ENCODE measurements at places on chromosomes 11 and 22.

DNA sequence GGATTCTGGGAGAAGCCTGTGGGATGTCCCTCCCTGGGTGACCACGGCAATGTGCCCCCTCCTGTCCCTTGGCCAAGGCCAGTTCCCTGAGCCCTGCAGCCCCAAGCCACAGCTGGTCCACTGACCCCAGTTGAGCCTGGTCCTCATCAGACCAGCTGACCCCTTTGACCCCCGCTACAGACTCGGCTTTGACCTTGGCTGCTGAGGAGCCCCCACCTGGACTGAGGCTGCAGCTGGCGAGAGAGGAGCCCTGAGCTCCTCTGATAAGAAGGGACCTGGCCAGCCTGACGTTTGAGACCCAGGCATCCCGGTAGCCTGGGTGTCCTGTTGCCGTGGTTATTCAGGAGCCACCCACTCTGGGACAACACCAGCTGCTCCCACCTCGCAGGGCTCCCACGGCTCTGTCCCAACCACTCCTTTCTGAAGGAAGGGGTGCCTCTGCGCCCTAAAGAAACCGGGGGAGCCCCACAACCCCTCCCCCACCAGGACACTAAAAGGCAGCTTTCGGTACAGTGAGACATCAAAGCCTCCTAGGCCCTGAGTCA is 3.0 kb downstream of the ASCL2 start:
- H3K36me3 ChIP-seq: no peaks in the 10 kb centered on the region
- peaks cover 25% of the 10 kb centered on the region for H3K27me3 ChIP-seq
- peak; percentile 2 for DNase-seq
- H3K4me3 ChIP-seq: no peak overlapping the region

- no peak overlapping the region for H3K4me3 ChIP-seq
- no peak for DNase-seq
- peaks cover 4% of the 10 kb centered on the region for H3K4me1 ChIP-seq
- H3K27me3 ChIP-seq: peaks cover 40% of the 10 kb centered on the region
Observed at GRCh38 chr11:61921446-61921845, 4.1 kb upstream of the RAB3IL1 start.

- H3K27me3 ChIP-seq: peaks cover 28% of the 10 kb centered on the region
- H3K4me1 ChIP-seq: no peaks in the 10 kb centered on the region
- DNase-seq: no peak
- H3K4me3 ChIP-seq: peak overlapping the region; percentile 9
- no peak overlapping the region for H3K27ac ChIP-seq
Observed at GRCh38 chr11:1391165-1392075, 1.7 kb downstream of the BRSK2 start.

DNA sequence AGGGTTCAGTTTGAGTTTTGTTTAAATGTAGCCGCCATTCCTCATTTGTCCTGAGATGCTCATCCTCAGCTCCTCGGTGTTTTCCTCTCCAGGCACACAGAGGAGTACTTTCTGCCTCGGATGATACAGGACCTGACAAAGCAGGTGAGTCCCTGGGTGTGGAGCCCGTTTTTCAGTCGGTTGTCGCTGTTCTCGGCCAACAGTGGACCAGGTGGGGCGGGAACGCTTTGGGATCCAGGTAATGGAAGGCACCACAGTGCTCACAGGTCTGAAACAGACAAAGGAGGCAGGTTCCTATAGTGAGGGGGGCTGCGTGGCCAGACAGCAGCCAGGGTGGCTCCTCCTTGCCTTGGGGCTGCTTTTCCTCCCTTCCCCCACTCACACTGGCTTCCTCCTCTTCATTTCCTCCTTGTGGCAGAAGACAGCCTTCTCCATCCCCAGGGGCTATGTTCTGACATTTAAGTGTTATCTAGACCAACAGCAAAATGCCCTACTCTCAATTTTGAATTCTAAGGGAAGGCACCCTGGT is 19.4 kb downstream of the NADSYN1 start:
- H3K4me1 ChIP-seq: no peaks in the 10 kb centered on the region
- H3K27ac ChIP-seq: no peak overlapping the region
- no peak overlapping the region for H3K4me3 ChIP-seq
- peaks cover 33% of the 10 kb centered on the region for H3K36me3 ChIP-seq
- no peak for DNase-seq
- no peaks in the 10 kb centered on the region for H3K27me3 ChIP-seq

DNA sequence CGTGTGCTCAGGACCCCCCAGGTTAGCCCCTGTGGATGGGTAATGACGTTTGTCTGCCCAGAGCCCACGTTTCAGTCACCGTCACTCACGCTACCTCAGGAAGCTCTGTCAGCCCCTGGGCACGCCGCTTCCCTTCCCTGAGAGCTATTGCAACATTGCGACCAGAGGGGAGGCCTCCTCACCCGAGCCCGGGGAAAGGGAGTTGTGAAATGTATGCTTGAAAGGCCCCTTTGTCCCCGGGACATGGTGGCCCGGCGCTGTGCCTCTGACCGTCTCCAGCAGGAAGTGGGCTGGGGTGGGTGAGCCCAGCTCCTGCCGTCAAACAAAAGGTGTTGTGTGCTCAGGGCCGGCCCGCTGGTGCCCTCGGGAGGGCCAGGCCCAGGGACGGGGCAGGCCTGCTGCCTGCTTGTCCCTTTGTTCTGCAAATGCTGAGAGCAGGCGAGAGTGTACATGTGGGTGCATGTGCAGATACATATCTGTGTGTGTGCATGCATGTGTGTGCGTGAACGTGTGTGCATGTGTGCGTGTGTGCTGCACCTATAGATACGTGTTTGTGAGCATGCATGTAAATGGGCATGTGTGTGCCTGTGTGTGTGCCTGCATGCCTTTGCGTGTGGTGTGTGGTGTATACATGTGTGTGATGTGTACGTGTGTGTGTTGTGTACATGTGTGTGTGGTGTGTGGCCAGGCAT is 1125.0 kb downstream of the BRD1 start:
- no peak overlapping the region for H3K4me3 ChIP-seq
- DNase-seq: no peak
- H3K36me3 ChIP-seq: no peaks in the 10 kb centered on the region
- H3K27me3 ChIP-seq: no peaks in the 10 kb centered on the region

GRCh38 chr22:41847300-41847699 is 14.4 kb downstream of the SREBF2 start:
- no peak for DNase-seq
- no peaks in the 10 kb centered on the region for H3K27me3 ChIP-seq
- H3K4me1 ChIP-seq: peaks cover 41% of the 10 kb centered on the region
- H3K4me3 ChIP-seq: no peak overlapping the region
- H3K27ac ChIP-seq: no peak overlapping the region

DNA sequence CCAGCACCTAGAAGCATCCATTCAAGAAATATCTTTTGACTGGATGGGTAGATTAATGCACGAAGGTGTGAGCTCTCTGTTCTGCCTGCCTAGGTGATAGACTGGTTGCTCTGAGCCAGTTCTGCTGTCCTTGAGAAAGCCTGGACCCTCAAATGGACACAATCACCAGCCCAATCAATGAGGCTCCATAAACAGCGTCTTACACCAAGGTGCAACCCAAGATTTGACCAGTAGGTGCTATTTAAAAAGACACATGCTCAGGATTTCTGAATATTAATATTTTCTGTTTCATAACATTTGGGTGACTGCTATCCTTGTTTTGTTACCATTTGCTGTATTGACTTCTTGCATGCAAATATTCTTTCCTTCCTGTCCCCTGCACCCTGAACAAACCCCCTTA is 39.0 kb downstream of the PAMR1 start:
- H3K4me1 ChIP-seq: no peaks in the 10 kb centered on the region
- H3K27ac ChIP-seq: no peak overlapping the region
- no peak overlapping the region for H3K4me3 ChIP-seq
- H3K36me3 ChIP-seq: no peaks in the 10 kb centered on the region
- H3K27me3 ChIP-seq: peaks cover 9% of the 10 kb centered on the region

DNA sequence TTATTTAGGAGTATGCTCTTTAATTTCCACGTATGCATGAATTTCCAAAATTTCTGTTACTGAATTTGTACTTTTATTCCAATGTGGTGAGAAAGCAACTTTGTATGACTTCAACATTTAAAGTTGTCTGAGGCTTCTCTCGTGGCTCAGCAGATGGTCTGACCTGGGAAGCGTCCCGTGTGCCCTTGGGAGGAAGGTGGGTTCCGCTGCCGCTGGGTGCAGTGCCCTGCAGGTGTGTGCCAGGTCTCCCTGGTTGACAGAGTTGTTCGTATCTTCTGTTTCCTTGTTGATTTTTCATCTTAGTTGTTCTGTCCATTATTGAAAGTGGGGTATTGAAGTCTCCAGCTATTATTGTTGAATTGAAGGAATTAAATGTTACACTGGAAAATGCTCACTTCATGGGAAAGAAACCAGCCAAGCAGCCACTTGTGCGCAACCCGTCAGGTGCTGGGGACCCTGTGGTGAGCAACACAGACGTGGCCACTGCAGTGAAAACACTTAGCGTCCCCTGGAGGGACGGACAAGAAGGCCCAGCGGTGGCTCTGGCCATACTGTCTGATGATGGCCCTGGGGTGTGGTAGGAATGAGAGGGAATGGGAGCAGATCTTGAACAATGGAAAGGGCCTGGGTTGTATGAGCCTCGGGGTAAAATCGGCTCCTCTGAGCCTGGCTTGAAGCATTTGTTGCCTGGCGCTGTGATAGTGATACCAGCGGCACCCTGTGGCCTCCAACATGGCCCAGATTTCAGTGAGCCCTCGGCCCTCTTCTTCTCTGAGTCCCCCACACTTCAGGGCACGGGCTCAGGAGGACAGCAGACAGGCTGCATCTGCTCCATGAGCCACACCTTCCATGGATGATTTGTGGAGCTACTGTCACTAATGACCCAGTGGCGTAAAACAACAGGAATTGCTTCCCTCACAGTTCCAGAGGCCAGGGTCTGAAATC is 31.5 kb upstream of the KRTAP5-7 start:
- peaks cover 6% of the 10 kb centered on the region for H3K4me1 ChIP-seq
- H3K36me3 ChIP-seq: peaks cover 65% of the 10 kb centered on the region
- H3K4me3 ChIP-seq: no peak overlapping the region
- H3K27ac ChIP-seq: no peak overlapping the region
- no peaks in the 10 kb centered on the region for H3K27me3 ChIP-seq

GRCh38 chr11:37171451-37171850 is 573.4 kb upstream of the RAG2 start:
- no peaks in the 10 kb centered on the region for H3K27me3 ChIP-seq
- no peak overlapping the region for H3K4me3 ChIP-seq
- H3K4me1 ChIP-seq: no peaks in the 10 kb centered on the region

DNA sequence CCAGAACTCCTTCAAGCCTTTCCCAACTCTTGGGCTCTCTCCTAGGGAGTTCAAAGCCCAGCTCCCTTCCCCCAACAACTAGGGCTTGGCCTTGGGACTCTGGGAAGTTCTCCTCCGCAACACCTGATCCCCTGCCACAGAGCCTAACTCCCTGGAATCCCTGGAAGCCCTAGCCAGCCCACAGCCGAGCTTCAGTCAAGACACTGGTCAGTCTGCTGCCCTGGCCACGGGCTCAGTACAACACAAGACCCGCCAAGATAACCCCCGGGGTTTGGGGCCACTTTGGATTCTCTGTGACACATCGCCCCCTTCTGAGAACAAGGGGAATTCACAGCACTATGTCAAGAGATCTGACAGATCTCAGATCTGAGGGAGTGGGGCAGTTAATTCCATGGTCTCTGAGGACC is 58.3 kb downstream of the SLC22A12 start:
- no peaks in the 10 kb centered on the region for H3K4me1 ChIP-seq
- peaks cover 31% of the 10 kb centered on the region for H3K27me3 ChIP-seq
- DNase-seq: no peak
- no peaks in the 10 kb centered on the region for H3K36me3 ChIP-seq

DNA sequence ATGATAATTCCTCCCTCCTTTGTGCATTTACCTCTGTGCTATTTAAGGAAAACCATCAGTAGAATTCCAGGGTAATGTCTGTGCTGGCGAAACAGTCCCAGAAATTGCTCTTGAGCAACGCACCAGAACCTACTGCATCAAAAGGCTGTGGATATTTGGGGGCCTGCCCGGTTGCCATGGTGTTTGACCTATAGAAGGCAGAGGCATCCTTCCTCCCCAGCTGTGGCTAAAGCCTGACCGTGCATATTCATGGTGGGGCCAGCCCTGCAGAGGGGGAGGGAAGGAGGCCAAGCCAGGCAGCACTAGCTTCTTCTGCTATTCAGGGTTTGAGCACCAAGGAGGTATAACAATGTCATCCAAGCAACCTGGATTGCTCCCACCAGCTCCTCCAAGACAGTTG is 215.0 kb upstream of the E2F8 start:
- DNase-seq: no peak
- H3K36me3 ChIP-seq: no peaks in the 10 kb centered on the region
- peaks cover 4% of the 10 kb centered on the region for H3K27me3 ChIP-seq
- no peak overlapping the region for H3K27ac ChIP-seq
- H3K4me3 ChIP-seq: no peak overlapping the region

- peaks cover 29% of the 10 kb centered on the region for H3K4me1 ChIP-seq
- H3K27me3 ChIP-seq: no peaks in the 10 kb centered on the region
- peaks cover 6% of the 10 kb centered on the region for H3K36me3 ChIP-seq
- no peak overlapping the region for H3K4me3 ChIP-seq
- H3K27ac ChIP-seq: peak overlapping the region; percentile 21
Observed at GRCh38 chr11:96126917-96127595, 203.1 kb upstream of the MTMR2 start.

GRCh38 chr22:29726106-29726505 is 6.3 kb downstream of the CABP7 start:
- no peak overlapping the region for H3K4me3 ChIP-seq
- DNase-seq: no peak
- H3K36me3 ChIP-seq: no peaks in the 10 kb centered on the region
- H3K27me3 ChIP-seq: peaks cover 12% of the 10 kb centered on the region
- H3K27ac ChIP-seq: no peak overlapping the region

DNA sequence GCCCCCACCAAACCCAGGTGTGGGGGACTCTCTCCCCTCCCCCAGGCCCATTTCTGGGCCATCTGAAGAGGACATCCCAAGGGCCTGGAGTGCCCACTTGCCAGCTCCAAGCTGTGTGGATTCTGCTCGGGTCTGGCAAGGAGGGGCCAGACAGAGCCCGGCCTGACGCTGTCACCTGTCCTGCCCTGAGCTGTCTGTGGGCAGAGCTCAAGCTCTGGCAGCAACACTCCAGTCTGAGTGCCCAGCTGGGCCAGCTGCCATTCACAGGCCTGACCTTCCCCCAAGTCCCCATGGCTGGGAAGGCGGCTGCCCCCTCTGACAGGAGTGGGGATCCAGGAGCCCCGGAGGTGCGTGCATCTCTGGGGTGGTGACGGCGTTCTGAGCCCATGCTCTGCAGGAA is 6.2 kb upstream of the PIM3 start:
- no peaks in the 10 kb centered on the region for H3K27me3 ChIP-seq
- DNase-seq: no peak
- peaks cover 4% of the 10 kb centered on the region for H3K4me1 ChIP-seq
- H3K27ac ChIP-seq: no peak overlapping the region
- no peak overlapping the region for H3K4me3 ChIP-seq

GRCh38 chr11:68370211-68371111 is 58.1 kb downstream of the LRP5 start:
- no peak overlapping the region for H3K4me3 ChIP-seq
- H3K4me1 ChIP-seq: no peaks in the 10 kb centered on the region
- no peaks in the 10 kb centered on the region for H3K36me3 ChIP-seq
- no peak for DNase-seq
- peaks cover 2% of the 10 kb centered on the region for H3K27me3 ChIP-seq

GRCh38 chr11:2404735-2405196 is 4.2 kb downstream of the TSSC4 start:
- DNase-seq: no peak
- H3K36me3 ChIP-seq: peaks cover 6% of the 10 kb centered on the region
- no peaks in the 10 kb centered on the region for H3K27me3 ChIP-seq
- H3K27ac ChIP-seq: no peak overlapping the region
- H3K4me3 ChIP-seq: no peak overlapping the region

- peaks cover 45% of the 10 kb centered on the region for H3K36me3 ChIP-seq
- no peak for DNase-seq
- H3K27ac ChIP-seq: no peak overlapping the region
- no peaks in the 10 kb centered on the region for H3K27me3 ChIP-seq
Observed at GRCh38 chr11:61863548-61864081, 27.7 kb downstream of the FADS3 start.

GRCh38 chr11:73126804-73127480 is 15.2 kb downstream of the FCHSD2 start:
- no peaks in the 10 kb centered on the region for H3K27me3 ChIP-seq
- peaks cover 1% of the 10 kb centered on the region for H3K4me1 ChIP-seq
- no peak for DNase-seq
- H3K36me3 ChIP-seq: peaks cover 26% of the 10 kb centered on the region
